Stimulated activated memory B cell treated with anti-CD40 and anti-IgM and Interleukin-4, amounts not matched to agents 10 μg/mL and 1 μg/mL and 100 μg/mL, for 72 hours (primary cell): ENCODE measurements at places on chromosomes 5 and 9.
A peak's percentile ranks its signal among the peaks of the same experiment; 100 is the strongest.

GRCh38 chr5:117457656-117458055 is 883.0 kb upstream of the SEMA6A start:
- no peak for ATAC-seq

- ATAC-seq = no peak
Measured at GRCh38 chr9:124594225-124594624, 87.0 kb upstream of the NR5A1 start.

DNA sequence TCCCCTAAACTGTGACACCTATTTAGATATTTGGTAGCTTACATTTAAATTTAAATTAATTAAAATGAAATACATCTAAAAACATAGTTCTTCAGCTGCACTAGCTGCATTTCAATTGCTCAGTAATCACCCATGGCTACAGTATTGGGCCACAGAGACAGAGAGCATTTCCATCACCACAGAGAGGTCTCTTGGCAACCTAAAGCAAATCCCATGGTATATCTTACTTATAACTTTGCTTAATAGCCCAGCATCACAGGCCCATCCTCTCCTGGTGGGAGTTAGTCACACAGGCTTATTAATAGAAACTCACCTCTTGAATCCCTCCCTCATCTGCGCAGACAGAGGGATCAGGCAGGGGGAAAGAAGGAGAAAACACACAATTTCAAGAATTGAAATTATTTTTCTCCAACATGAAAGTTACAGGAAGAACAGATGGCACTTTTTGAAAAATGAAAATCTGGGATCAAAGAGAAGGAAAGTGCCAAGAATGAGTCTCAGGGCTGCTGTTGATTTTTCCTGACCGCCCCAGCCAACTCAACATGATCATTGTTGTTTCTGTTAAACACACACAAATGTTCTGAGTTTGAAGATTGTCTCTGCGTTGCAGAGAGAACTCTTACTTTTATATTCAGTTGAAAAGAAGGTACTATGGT is 144.6 kb downstream of the CMYA5 start:
- ATAC-seq = no peak

DNA sequence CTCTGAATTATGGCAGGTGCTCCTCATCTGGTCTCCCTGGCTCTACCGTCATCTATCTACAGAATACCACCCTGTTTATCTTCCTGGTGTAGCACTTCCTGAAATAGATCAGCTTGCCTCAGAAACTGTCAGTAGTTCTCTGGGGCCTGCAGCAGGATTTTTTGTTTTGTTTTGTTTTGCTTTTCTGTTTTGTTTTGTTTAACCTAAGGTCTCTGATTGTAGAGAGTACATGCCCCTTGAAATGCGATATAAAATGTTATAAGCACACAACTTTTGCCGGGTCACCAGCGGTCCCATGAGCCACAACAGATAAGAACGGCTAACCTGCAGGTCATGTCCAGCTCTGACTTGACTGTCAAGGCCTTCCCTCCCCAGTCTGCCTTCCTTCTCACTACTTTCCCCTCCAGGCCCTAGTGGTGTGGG is 26.6 kb upstream of the CREBRF start:
- no peak for ATAC-seq

DNA sequence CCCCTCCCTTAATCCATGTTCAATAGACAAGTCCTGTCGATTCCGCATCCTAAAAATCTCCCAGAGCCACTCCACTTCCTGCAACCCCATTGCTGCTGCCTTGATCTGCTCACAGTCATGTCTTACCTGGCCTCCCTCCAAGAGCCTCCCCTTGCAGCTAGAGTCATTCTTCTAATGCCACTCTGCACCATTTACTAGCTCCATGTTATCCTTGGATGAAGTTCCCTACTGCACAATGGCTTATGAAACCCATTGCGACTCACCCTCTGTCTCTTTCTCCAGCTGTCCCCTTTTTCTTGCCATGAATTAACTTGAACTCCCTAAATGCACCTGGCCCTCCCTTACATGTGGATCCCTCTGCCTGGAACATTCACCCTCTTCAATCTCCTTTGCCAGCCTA is 39.5 kb downstream of the MEGF10 start:
- no peak for ATAC-seq

DNA sequence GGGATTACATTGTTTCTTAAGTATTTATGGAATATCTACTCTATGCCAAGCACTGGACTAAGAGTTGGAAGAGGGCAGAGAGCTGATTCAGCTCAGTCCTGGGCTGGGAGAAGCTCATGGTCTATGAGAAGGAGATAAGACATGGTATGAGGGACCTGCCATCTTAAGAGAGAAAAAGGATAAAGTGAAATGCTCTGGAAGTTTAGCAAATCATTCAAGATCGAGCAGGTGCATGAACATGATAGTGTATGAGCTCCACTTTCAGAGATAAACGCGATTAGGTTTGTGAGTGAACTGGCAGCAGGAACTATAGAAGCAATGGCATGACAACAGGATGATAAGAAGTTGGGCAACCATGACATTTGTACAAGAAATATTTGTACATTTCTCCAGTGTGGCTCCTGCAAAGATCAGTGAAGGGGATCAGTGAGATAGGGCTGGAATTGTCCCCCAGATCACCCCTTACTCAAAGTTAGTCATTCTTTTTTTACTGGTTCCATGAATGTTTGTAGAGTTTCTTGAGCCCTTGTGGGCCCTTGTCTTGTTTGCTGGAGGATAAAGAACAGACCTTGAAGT is 26.6 kb upstream of the CCDC180 start:
- no peak for ATAC-seq

DNA sequence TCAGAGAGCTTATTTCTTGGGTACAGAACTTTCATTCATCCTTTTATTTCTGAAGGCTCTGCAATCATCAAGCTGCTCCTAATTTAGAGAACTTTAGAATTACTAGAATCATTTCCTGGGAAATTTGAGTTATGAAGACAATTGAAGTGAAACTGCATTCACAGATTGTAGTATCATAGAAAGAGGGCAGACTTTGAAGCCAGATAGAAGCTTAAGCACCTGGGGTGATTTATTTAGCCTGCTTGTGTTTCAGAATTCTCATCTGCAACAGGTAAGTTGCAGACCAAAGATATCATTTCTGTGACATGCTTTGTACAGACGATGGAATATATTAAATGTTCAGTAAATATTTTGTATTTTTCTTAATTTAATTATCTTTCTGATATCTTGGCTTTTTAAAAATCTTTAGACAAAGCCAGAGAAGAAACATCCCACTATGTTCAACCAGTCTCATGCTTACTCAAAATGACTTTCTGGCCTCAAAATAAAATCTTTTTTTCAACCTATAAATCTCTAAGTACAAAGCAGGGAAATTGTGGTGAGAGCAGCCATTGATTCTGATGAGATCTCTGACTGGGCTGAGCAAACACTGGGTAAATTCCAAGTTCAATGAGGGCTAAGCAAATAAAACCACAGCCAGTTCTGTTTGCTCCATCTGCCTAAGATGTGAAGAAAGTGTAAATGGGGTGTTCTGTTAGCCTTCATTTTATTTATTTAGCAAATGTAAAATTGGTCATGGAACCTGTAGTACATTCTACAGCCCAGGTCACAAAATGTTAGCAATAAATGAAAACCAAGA is 264.7 kb upstream of the CCNG1 start:
- no peak for ATAC-seq

DNA sequence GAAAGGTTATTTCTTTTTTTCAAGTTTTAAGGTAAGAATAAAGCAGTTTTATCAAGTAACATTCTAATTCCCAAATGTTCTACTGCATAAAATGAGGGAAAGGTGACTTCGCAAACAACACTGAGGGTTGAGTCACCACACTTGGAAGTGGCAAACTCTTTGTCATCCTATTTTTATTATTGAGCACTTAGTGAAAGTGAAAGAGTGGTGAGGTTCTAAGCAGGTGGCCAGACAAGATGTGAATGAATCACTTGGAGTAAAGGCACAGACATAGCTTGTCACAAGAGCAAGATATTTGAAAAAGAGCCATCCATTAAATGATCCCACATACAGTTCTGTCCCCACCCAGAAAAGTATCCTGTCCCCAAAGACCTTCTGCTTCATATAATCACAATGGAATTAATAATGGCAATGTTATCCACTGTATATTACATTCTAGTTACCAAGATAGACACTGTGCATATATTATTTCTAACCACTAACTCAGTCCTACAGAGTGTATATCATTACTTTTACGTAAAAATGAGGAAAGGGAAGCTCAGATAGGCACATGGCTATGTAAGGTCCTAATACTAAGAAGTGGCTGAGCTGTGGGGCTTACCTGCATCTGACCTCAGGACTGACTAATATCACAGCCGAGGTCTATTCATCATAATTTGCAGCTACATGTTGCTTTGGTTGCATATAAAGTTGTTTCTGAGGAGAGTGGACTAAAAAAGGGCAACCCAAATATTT is 730.4 kb upstream of the MEF2C start:
- no peak for ATAC-seq

DNA sequence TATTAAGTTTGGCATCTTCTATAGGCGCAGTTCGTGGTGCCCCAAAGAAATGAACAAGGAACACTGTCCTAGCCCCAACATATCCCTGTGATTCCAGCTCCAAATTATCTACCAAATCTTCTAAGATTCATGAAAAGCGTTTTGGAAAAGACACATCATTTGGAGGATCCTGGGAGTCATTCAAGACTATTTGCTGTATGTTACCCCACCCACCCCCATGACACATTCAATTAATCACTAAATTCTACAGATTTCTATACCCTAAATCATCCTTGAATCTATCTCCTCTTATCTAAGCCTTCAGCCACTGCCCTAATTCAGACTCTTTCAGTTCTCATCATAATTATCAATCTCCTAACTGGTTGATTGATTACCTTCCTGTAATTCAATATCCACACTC is 5.5 kb upstream of the RUSC2 start:
- no peak for ATAC-seq

- no peak for ATAC-seq
Measured at GRCh38 chr5:88539026-88539425, 270.4 kb upstream of the TMEM161B start.

DNA sequence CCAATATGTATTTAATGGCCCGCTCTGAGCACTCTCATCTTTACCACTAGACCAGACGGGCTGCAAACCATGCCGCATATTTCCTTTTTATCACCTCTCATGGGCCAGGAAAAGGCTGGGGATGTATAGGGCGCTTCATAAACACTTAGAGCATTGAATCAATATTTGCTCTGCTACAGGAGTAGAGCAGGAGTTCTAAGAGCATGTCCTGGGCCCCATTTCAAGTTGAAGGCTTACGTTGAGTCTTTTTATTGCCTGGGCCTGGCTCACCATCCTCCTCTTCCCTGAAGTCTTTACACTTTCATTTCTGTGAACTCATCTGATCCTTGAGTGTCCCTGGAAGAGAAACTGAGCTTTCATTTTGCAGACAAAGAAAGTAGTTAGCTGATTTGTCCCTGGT is 112.4 kb downstream of the FSTL4 start:
- no peak for ATAC-seq

GRCh38 chr5:23411994-23412393 is 95.4 kb upstream of the PRDM9 start:
- no peak for ATAC-seq

GRCh38 chr9:9620736-9621135 is 992.1 kb downstream of the PTPRD start:
- no peak for ATAC-seq

DNA sequence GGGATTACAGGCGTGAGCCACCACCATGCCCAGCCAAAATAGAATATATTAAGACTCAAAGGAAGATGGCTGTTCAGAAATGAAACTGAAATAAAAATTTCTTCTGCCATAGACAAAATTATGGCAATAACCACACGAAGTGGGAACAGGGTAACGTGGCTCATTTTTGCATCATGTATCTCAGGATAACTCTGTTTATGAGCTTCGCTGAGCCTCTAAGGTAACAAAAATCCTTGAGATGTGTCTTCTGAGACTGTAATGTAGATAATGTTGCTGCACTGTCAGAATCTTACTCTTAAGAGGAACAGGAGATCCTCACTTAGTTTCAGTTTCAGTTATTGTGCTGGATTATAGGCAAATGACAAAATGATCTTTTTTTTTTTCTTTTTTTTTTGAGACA is 153.8 kb downstream of the GOLPH3 start:
- ATAC-seq = peak; percentile 71

DNA sequence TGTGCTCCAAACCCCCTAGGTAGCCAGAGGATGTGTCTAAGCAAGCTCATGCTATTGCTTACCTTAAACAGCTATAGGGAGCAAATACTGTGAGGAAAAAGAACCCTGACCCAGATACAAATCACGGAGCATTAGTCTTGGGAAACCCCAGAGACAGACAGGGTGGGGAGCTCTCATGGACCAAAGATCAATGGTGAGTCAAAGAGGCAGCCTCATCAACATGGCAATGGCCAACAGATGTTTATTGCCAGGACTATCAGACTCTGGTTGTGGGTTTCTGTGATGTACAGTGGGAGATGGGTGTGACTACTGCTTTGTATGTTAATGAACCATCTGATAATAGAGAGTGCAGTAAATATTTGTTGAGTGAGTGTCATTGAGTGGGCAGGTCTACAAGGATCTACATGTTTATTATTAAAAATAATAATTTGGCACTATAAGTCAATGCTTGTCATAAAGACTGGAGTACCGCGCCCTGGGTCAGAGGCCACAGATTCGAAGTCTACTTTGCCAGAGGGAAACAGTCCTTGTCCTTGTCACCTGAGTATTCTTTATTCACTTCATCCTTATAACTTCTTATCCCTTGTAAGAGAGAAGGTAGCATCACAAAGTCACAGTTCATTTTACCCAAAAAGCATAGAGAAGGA is 56.5 kb upstream of the RAI14 start:
- peak; percentile 24 for ATAC-seq

DNA sequence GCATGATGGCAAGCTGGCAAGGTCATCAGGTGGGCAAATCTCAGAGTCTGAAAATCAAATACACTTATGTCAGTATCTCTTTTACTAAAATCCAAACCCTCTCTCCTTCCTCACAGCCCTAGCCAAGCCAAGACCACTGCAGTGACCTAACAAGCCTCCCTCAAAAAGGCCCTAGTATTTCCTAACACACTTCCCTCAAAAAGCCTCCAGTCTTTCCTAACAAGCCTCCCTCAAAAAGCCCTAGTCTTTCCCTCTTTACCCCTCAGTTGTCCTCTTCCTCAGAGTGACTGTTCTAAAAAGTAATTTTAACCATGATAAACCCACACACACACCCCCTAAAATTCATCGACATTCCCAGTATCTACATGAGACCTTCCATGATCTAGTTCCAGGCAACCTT is 140.0 kb downstream of the CDK5RAP2 start:
- ATAC-seq = no peak
